ENCODE measurements at places on chromosomes 1 and 21. TPM values are rescaled to one million over a fixed set of nuclear protein-coding genes. Genes with fewer than 3 reads are reported as not detected.
A peak's percentile ranks its signal among the peaks of the same experiment; 100 is the strongest.

DNA sequence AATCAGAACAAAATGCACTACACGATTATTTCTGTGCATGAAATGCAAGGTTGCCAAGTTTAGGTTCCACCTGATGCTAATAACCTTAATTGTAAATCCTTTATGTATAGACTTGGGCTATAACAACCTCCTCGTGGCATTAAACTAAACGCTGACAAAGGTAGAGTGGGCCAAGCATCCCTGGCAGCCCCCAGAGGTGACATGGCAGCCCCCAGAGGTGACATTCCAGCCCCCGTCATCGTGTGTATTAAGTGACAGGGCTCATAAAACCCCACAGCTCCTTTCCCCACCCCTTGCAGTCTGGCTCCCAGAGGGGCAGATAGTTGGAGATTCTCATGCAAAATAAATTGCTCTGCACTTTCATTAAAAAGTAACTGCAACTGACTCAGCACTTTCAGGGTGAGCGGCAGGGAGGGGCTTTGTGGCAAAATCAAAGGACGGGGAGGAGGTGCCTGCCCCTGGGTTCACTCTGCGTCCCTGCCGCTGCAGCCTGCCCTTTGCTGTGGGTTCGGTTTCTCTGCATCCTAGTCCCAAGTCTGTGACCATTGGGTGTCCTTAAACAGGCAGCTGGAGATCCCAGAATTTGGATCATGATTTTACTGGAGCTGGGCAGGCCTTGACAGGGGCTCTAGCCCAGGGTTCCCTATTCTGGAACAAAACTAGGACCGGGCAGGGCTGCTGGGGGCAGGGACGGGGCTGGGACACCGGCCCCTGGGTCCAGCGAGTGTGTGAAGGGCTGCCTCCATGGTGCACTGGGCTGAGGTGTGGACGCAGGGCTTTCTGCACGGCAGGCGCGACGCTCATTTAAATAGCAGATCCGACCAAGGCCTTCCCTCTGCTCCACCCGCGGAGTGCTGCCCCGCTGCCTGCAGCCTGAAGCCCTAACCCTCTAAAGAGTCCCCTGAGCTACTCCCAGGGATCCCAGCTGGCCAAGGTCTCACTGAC lies 234.9 kb upstream of the VAMP3 start:
- DNase-seq = no peak

DNA sequence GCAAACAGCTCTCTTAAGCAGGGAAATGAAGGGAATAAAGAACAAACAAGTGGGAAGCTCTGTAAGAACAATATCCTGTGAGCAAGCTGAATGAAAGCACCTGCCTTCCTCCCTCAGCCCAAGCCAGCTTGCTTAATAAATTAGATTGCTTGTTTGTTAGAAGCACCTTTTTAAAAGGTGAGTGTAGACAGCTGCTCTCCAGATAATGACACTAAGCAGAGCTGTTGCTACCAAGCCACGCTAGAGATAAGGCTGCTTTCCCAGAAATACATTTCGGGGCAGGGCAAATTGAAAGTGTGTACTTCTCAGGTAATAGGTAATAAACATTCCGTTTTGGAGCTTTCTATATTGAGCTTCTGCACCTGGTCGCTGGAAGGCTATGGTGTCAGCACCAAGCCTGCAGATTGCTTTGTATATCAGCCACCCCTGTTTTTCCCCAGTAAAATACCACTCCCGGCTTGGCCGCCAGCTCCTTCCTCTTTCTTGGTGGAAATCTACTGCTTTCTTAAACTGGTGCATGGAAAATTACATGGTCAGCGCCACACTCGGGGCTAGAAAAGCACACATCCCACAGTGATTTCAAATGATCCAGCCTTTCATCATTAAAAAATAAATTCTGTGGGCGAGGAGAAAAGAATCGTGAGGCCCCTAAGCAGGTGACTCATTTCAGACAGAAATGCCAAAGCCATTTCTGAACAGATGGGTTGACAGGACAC lies 151.3 kb downstream of the ETS2 start:
- no peak for DNase-seq

DNA sequence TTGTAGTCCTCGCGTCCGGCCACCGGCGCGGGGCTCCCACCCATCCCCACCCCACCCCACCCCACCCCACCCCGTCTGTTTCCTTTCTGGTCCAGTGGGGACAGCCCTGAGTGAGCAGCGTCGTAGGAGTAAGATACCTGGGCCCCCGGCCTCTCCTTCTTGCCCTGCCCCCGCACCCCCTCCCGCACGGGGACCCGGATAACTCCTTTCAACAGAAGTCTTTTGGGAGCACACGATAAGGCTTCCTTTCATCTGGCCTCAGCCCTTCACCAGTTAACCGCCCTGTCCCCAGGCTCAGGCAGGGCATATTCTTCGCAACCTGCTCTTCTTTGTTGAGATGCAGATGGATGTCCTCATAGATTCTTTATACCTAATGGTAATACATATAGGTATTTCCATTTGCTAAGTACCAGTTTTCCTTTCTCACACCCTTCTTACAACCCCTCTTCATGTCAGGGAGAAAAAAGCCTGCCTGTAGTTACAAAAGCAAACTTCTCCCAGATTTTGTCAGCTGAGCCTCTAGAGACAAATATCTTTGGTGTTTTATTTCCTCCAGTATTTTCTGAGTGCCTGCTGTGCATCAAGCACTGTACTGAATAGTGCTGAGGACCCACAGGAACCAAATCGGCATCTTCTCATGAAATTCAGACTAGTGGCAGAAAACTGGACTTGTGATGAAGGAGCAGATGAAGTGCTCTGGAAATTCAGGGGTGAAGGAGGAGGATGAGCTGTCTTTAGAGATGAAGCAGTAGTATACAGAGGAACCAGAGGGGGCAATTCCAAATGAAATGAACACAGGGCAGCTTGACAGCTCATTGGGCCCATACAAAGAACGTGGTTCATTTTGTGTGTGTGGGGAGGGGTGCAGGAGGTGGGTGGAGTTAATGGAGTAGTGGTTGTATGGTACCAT lies 33.6 kb downstream of the SLC2A1 start:
- no peak for DNase-seq

DNA sequence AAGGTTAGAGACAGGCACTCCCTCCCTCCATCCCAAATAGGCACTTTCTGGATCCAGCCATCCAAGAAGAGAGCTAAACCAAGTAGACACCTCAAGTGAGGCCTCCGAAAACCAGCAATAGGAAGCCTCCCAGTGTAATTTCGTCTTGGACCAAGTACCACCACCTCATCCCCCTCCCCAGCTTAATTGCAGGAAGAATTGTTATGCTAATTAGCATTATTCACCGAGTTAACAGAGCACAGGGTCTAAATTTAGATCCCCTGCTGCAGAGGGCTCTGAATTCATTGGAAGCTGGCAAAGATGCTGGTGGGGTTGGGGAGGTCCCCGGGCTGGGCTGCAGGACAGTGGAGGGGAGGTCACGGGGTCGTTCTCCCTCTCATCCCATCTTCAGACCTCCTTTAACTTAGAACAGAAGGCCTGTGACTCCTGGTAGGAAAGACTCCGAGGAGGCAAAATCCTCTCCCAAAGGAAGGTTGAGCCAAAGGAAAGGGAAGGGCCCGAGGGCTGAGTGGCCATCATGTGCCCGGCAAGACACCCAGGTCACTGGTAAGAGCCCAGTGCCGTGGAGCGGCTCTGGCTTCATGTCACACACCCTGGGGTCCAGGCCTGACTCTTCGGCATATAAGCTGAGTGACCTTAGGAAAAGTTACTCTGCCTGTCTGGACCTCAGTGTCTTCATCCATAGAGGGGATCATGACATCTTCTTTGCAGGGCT lies 209.2 kb upstream of the GRIK3 start:
- no peak for DNase-seq

DNA sequence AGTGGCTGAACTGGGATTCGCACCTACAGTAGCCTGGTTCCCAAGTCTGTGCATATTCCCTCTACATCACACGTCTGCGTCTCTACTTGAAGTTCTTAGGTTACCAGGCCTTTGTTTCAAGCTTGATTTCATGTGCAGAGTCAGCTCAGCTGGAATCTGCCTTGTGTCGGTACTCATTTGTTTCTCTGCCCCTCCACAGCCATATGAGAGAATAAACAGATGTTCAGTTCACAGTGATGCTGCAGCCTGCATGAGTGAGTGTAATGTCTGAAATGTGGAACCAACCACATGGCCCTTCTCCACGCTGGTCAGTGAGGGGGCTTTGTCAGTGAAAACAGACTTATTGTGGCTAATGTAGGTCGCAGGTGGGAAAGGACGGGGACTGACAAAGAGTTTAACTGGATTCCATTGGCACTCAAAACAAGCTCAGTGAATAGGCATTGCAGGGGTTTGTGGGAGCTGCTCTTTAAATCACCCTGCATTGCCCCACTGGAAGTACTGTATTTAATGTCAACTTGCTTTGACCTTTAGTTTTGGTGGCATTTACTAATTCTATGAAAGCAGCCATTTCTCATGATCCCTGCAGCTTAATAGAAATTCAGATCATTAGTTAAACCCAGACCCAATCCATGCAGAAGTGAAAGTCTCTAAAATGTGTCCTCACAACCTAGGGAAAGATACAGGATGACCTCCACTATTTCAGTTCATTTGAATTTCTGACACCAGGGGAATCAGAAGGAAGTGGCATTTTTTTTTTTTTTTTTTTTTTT lies 136.4 kb upstream of the FAM78B start:
- DNase-seq = no peak

- no peak for DNase-seq
Measured at GRCh38 chr1:84587099-84587498, 12.9 kb upstream of the CTBS start.

- no peak for DNase-seq
Measured at GRCh38 chr1:163872067-163872466, 550.3 kb downstream of the NUF2 start.

GRCh38 chr21:21019681-21020080 lies 21.5 kb downstream of the NCAM2 start:
- no peak for DNase-seq

GRCh38 chr1:148318904-148319242 lies 164.2 kb downstream of the PPIAL4G start:
- no peak for DNase-seq

DNA sequence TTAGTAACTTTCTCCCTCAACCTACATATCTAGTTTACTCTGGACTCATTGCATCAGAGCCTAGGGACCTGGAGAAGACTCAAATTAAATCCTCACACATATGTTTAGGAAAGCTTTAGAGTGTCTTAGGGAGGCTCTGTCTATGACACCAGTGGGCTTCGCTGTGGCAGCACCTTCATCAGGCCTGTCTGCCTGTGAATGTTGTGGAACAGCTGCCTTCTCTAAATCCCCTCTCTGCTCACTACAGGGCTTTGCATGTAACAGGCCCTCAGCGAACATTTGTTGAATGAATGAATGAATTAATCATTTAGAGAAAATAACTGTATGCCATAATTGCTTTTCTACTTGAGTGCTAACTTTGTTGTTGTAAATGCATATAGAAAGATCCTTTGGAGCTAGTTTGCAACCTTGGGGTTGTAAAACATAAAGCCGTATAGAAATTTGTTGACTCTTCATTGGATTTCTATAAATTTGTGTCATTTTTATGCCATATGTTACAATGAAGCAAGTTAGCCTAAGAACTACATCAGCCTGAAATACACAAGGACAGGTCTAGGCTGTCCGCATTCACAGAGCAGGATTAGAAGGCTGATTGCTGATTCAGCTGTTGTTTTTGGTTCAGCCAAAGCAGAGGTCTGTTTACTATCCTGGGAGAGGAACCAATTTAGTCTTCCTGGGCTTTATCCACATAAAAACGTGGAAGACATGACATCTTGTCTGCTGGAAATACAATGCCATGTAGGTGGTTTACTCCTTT lies 238.0 kb downstream of the ASTN1 start:
- DNase-seq = no peak

- no peak for DNase-seq
Measured at GRCh38 chr1:234841710-234842231, 231.8 kb upstream of the IRF2BP2 start.

GRCh38 chr1:97610748-97611147 lies 310.1 kb downstream of the DPYD start:
- DNase-seq = no peak

DNA sequence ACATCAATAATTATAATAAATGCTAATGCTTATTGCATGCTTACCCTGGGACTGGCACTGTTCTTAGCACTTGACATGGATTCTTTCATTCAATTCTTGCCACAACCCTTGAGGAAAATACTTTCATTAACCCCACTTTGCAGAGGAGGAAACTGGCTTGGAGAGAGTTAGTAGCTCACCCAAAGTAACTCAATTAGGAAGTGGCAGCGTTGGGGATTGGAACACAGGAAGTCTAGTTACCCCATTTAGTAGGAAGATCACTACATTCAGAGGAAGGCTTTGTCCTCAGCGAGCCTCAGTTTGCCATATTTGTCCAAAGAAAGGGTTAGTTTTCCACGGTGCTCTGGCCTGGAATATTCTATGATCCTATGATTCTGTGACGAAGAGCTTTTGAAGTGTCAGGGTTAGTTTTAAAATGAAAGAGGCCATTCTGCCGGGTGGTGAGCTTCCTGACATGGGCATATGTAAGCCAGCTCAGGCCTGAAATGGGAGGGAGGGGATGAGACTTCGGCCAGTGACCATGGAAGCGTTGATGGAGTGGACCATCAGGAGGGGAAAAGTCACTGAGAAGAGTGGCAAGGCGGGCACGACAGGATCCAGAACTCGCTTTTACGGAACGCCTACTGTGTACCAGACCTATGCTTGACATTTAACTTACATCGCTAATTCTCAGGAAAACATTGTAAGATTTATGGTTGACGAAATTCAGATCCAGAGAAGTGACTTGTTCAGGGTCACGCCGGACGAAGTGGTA lies 28.2 kb upstream of the EPB41 start:
- no peak for DNase-seq

GRCh38 chr1:89737985-89738510 lies 82.8 kb upstream of the LRRC8D start:
- no peak for DNase-seq

GRCh38 chr1:165345502-165345901 lies 11.0 kb downstream of the LMX1A start:
- no peak for DNase-seq

- DNase-seq = peak; percentile 42
Measured at GRCh38 chr1:166839600-166840308, 479 bp downstream of the POGK start.

GRCh38 chr21:39111931-39112550 lies 71.2 kb downstream of the PSMG1 start:
- DNase-seq = no peak

Gene TRIM17
- total RNA-seq = not detected

Gene TSNAX
- 69.8 TPM for total RNA-seq

Gene CA14
- total RNA-seq = not detected

Gene MTF1
- 2.6 TPM for total RNA-seq

Gene OR4F29
- not detected for total RNA-seq

Gene ASTN1
- total RNA-seq = 0.47 TPM

Gene CADM3
- not detected for total RNA-seq

Measured in NCI-H460 (cell line).